H4 (cell line): ENCODE measurements at places on chromosomes 16 and 17. TPM values are rescaled to one million over a fixed set of nuclear protein-coding genes. Genes with fewer than 3 reads are reported as not detected.

DNA sequence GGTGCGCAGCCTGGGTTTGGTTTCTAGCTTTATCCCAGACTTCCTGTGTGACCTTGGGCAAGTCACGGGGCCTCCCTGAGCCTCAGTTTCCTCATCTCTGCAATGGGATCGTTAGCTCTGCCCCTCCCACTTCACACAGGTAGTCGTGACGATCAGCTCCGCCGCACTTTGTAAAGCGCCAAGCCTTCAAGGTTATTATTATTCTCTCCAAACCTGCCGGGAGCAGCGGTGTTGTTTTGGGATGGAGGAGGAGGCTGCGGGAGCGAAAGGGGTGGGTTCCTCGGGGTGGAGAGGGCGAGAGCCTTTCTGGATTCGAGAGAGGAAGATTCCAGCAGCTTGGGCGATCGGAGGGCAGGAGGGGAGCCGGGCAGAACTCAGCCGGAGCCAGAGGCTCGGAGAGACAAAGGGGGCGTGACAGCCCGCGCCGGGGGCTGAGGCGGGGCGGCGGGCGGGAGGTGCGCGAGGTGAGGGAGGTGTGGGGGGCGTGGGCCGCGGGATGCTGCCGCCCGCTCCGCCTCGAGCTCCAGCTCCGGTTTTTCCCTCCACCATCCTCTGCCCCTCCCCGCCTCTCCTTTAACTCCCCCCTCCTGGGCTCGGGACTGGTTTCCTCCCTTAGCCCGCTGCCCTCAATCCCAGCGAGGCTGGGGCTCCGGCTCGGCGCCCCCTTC lies at the start of gene EFNB3:
EFNB3 (plus strand) TSS at position 602 of the 668 bp plus-strand sequence. CDS start 397 bp downstream, outside the sequence.
- DNase-seq, result peak; percentile 30

DNA sequence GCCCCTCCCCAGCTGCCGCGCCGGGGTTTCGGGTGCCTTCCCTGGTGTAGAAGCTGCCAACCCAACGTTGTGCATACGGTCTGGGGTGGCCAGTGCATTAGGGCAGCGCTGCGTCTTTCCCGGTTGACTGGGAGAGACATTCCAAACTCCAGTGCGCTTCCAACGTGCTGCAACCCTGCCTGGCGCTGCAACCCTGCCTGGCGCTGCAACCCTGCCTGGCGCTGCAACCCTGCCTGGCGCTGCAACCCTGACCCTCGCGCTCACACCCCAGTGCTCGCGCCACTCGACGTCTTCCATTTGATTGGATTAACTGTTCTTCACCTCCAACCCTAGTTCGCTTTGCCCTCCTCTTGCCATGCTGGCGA lies 488 bp upstream of the HAP1 start:
- DNase-seq, result no peak

DNA sequence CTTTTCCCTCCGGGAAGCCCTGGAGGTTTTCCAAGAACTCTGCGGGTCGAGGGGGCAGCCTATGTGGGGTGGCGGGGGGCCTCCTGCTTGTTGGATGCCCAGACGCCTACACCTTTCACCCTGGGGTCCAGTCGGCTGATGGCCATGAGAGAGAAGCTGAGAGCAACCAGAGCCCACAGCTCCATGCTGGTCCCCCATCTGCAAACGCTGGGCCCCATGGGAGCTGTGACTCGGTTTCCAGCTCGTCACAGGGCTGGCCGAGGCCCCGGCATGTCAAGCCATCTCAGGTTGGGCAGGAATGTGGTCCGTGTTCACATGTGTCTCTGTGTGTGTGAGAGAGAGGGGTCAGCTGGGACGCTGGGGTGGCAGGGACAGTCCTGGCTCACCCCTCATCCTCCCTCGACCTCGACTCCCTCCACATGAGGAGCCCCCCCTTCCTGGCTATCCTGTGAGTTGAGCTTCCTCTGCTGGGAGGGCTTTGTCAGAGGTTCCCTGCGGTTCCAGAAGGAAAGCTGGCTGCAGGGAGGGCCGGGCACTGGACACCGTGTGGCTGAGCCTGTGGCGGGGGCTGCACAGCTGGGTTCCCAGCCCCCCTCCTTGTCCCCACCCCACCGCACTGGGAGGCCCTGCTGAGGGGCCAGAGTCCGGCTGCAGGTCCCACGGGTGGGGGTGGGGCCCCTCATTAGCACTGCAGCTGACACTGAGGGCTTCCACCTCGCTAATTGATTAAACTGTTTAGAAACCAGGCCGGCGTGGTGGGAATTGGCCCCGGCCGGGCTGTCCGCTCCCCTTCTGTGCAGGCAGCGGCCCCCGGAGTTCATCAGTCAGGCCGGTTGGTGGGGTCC lies 19.1 kb downstream of the METRNL start:
- DNase-seq, result no peak

TBC1D26 gene
- total RNA-seq, result not detected in 2 replicates

DNA sequence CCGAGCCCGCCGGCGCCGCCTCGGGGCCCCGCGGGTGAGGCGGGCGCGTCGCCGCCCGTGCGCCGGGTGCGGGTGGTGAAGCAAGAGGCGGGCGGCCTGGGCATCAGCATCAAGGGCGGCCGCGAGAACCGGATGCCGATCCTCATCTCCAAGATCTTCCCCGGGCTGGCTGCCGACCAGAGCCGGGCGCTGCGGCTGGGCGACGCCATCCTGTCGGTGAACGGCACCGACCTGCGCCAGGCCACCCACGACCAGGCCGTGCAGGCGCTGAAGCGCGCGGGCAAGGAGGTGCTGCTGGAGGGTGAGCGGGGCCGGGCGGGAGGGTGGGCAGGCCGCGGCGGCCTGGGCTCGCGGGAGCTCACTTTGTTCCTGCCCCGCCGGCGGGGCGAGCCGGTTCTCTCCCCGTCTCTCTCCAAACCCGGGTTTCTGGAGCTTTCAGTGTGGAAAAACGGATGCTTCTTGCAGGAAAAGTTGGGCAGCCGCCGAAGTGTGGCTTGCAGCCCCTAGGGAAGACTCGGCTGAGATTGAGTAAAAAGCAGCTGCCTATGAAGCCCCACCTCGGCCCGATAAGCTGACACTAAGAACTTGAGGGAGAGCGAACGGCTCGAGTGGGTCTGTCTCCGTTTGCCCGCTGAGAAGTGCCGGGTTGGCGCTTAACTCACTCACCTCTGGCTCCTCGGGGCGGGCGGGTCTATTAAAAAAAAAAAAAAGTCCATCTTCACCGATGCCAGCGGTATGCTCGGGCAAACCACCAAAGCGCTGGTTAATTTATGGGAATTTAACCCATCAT lies 677 bp downstream of the SNTB2 start:
- DNase-seq, result no peak

GRCh38 chr16:2954656-2955381 lies 9.3 kb upstream of the KREMEN2 start:
- no peak for DNase-seq

DNA sequence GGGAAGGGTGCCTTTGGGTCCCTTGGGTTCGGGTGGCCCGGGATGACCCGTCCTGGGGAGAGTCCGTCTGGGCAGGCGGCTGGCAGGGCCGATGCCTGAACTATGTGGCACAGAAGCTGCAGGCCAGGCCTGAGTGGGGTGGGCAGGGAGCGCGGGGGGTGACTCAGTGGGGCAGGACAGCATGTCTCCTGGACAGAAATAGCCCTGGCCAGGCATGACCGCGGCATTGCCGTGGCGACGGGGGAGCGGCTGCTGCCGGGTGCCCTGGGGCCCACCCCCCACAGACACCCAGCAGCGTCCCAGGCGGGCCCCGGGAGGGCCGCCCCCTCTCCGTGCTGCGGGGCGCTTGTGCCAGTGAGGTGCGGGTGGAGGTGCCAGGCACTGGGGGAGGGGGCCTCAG lies 1.8 kb upstream of the C1QTNF8 start:
- no peak for DNase-seq

GRCh38 chr17:38617074-38617860 lies 11.5 kb upstream of the SRCIN1 start:
- DNase-seq, result no peak

ZFP3 gene
- total RNA-seq, result 0.04 and 0.14 TPM in 2 replicates

DNA sequence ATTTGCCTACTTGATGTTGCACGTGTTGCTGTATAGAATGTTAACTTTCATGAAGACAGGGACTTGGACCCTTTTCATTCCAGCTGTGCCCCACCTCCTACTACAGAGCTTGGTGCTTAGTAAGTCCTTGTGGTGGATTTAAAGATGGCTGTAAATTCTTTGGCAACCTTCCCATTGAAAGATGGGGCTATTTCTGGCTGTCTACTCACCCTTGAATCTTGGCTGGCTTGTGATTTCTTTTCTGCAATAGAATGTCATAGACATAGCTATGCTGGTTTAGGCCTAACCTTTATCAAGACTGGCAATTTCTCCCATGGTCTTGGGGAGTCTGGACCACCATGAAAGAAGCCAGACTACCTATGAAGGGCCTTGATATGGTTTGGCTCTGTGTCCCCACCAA lies 59.0 kb downstream of the ACSM2A start:
- no peak for DNase-seq

DNA sequence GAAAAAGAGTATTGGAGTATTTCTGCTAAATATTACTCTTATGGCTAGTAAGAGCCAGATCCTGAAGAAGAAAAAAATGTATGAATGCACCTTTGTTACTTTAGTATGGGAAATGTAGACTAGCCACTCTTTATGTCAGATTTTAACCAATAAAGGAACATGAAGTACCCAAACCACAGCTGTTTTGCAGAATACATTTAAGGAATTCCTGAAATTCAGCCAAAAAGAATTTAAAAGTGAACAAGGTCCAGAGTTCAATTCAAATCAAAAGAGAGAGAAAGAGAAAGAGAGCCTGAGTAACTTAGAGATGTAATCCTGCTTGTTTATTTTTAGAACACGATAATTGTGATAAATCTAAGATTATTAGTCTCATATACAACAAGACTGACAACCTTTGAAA lies 1.2 kb downstream of the KCNJ16 start:
- DNase-seq, result no peak

- no peak for DNase-seq
These were observed 247.3 kb downstream of the CA10 start for GRCh38 chr17:51911237-51911636.

GRCh38 chr17:51442088-51442865 lies 181.9 kb downstream of the UTP18 start:
- DNase-seq, result no peak

DNA sequence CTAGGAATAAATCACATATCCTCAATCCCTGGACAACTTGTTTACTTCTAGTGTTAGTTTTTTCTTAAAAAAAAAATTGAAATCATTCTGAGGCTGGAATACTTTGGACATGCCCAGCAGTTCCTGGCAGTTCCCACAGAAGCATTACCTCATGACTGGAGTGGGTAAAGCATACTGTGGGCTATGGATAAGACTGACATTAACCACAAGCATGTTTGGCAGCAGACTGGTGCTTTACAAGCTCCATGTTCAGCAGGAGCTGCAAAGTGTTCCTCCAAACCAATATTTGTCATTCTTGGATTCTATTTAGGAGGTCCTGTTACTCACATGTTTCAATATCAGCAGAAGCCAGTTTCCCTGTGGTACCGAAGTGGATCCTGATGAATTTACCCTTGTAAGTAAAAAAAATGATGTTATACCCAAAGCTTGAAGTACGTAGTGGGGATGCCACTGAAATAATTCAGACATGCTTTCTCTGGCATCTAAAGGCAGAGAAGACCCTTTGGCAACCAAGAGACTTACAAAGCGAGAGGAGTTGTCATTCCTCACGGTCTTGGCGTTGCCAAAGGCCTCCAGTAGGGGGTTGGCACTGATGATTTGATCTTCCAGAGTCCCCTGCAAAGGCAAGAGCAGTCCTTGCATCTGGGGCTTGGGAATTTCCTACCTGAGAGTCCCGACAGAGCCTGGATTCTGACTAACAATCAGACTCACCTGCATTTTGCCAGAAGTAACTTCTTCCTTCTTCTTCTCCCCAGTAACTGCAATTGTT lies 4.9 kb downstream of the MYH1 start:
- DNase-seq, result peak; percentile 40

DNA sequence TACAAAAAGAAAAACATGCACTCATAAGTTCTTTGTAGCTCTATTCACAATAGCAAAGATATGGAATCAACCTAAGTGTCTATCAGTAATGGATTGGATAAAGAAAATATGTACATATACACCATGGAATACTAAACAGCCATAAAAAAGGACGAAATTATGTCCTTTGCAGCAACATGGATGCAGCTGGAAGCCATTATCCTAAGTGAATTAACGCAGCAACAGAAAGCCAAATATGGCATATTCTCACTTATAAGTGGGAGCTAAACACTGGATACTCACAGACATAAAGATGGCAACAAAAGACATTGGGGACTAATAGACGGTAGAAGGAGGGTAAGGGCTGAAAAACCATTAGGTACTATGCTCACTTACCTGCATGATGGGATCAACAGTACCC lies 5.8 kb downstream of the CMC2 start:
- no peak for DNase-seq

IQCK gene
- total RNA-seq, result 11.7 and 16.2 TPM in 2 replicates

DNA sequence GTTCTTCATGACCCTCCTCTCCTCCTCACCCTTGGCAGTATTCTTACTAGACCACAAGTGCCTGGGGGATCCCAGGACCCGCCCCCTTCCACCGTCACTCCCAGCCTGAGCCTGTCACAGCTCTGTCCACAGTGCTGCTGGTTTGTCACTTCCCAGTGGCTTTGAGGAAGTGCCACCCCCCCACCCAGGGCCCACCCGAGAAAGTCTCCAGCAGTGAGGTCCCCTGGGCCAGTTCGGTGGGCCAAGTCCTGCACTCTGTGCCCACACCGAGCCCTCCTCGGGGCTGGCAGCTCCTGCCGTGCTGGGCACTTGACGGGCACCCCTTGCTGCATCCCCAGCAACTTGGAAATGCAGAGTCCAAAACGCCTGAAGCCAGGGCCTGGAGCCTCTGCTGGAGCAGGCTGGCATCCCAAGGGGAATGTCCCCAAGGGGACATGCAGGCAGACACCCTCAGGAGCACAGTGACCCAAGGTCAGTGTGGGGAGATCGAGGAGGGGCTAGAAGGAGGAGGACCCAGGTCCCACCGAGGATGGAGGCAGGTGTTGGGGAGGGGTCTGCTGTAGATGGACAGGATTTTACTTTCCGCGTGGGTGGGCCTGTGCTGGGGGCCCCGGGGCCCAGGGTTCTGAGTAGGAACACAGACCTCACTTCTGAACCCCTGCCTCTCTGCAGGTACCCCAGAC lies 15.5 kb downstream of the MMP15 start:
- no peak for DNase-seq

C16orf96 gene
- not detected in 2 replicates for total RNA-seq

DNA sequence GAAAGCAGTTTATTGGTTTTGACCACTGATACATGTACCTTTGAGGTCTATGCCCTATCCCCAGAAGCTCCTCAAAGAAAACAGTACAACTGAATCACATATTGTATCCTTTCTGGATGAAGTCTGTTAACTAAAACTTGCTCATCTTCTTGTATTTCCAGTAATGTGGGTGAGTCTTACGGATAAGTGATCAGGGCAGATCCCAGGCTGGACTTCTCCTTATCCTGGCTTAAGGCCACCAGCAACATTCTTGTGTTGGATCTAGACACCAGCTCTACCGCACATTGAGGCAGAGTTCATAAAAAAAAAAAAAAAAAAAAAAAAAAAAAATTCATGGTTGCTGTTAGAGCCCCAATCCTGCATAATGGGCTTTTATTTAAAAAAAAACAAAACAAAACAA lies 536.7 kb upstream of the HSBP1 start:
- no peak for DNase-seq

DNA sequence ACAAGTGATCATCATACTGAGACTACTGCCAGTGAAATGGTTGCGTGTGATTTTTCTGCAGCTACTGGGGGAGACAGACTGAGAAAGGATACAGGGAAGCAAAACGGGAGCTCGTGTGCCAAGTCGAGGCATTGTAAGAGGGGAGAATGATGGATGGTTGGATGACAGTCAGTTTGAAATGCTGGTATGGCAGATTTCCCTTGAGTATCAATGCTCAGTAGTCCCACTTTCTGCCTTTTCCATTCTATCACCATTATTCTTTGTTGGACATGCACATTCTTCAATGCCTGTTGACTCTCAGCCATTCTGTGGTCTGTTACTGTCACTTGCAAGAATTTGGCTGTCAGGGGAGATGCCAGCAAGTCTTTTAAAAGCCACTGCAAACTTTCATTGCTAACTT lies 510.6 kb upstream of the RBFOX1 start:
- no peak for DNase-seq

ZMYND15 gene
- not detected in 2 replicates for total RNA-seq
